ENCODE measurements at places on chromosomes 13 and 19.

- peak; percentile 30 for DNase-seq
These were observed 14.0 kb upstream of the TMPRSS9 start for GRCh38 chr19:2345794-2346663.

DNA sequence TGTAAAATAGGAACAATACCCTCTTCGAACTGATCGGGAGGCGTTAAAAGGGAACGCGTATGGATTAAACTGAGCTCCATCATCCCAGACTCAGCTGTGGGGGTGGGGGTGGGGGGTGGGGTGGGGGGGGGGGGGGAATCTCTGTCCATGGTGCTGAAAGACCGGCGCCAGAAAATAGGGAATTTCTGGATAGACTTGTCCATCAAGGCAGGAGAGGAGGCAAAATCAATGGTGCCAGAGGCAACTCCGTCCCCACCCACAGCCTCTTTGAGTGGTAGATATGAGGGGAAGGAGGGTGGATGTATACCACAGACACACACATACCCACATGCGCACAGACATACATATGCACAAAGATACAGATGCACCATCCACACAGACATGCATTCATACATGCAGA lies 37.4 kb downstream of the ZNF787 start:
- no peak for DNase-seq

DNA sequence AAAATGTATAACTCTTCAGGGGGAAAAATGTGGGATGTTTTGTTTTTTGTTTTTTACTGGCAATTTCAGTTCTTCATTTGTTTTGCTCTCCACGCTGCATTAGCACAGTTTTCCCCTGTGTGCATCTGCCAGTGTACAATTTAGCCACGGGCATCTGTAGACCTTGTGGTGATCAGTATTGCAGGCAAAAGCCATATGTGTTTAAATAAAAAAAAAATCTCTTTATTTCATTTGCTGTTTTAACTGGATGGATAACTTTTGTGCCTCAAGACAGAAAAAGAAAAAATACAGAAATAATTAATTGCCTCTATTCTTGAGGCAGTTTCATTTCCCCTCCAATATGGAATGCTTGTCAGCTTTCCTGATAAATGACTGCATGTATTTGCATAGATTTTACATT lies 7.9 kb upstream of the MAB21L1 start:
- DNase-seq: no peak

GRCh38 chr13:93029536-93029935 lies 197.1 kb upstream of the GPC6 start:
- no peak for DNase-seq

Data from iris pigment epithelial cell (primary cell).